Activated CD4-positive, alpha-beta T cell treated with anti-CD3 and anti-CD28 coated beads for 1 hour (primary cell): ENCODE measurements at places on chromosomes 7 and 10.

GRCh38 chr7:159218607-159219006 is 73.9 kb upstream of the VIPR2 start:
- no peak for DNase-seq

- DNase-seq = no peak
These were observed 789 bp downstream of the TCF7L2 start for GRCh38 chr10:112950714-112951358.

DNA sequence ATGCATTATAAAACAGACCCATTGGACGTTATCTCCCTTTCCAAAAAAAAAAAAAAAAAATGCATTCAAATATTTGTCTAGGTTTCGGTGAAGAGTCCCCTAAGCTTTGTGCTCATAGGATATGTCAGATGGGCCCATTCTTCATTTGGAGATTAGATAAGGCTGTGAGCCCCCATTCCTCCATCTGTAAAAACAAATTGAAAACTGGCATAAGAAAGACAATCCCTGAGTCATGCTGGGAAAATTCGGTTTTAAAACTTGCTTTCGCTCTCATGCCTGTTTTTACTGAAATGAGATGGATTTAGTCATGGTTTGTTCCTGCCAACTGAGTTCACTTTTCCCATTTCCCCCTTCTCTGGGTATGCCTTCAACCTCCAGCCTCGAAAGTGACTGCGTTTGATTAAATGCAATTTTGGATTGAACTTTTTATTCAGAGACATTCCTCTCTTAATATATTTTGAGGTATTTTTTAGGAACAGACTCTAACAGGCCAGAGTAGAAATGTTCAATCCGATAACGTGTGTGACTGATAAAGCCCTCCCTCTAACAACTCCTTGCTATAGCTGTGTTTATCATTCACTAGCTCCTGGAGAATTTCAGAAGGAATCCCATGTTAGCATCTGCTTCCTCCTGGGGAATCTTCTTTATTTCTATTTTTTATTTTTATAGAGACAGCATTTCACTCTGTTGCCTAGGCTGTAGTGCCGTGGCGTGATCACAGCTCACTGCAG is 190.9 kb upstream of the LYZL2 start:
- DNase-seq = no peak

- DNase-seq = no peak
These were observed 38.2 kb downstream of the HTRA1 start for GRCh38 chr10:122499491-122499941.

GRCh38 chr10:43963793-43964425 is 315.2 kb upstream of the ZNF32 start:
- no peak for DNase-seq

DNA sequence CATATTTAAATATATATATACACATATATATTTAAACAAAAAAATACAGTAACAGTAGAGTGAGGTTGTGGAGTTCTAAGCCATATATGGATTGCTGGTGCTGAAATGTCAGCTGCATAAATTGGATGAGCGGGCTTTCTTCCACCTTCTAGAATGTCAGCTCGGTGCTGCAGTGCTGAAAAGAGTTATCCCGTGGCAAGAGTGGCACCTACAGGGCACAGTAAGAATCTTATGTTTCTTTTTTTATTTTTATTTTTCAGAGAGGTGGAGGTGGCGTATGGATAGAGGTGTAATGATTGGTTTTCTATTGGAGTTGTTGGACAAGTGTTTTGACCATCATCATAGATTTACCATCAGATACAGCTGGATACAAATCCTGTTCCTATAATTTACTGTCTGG is 86.2 kb upstream of the DYNC1I1 start:
- no peak for DNase-seq

GRCh38 chr10:78179886-78180705 is 146.4 kb downstream of the RPS24 start:
- no peak for DNase-seq

- no peak for DNase-seq
These were observed 168.3 kb upstream of the SP8 start for GRCh38 chr7:20954711-20955619.

GRCh38 chr10:127854769-127855590 is 37.8 kb downstream of the CLRN3 start:
- DNase-seq = no peak

DNA sequence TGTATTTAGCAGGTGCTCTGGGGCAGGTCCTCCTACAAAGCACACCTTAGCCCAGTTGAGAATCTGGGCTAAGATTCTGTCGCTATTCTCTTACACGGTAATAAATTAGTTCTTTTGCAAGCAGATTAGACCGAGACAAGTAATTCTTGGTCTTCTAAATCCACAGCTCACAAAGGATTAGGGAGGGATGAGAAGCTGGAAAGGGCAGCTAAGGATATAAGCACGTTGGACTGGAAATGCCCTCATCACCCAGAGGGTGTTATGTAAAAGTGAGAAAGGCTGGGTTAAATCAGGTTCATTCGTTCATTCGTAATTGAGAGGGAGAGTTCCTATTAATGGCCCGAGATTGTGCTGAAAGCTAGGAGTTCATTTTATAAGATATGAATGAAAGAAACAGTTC is 41.8 kb downstream of the PFKFB3 start:
- no peak for DNase-seq

DNA sequence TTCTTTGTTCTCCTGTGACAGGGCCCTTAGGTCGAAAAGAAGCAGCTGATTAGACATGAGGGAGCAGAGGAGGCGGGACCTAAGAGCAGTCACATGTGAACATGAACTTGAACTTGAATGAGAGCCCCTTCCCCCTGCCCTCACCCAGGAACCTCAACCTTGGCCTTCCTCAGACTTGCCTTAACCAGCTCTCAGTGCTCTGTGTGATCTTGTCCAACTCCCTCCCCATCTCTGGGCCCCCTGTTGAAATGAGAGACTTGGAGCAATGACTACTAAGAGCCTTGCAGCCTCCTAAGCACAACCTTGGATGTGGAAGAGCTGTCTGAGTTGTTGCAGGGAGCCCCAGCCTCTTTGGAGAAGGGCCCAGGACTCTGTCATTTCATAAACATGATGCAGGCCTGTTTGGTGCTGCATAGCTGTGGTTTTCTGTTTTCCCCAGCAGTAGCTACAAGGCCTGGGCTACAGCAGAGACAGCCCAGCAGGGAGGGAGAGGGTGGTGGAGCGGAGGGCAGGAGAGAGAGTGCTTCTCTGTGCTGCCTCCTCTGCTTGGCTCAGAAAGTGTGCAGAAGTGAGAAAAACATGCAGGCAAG is 123.9 kb upstream of the ZMIZ1 start:
- DNase-seq = no peak

DNA sequence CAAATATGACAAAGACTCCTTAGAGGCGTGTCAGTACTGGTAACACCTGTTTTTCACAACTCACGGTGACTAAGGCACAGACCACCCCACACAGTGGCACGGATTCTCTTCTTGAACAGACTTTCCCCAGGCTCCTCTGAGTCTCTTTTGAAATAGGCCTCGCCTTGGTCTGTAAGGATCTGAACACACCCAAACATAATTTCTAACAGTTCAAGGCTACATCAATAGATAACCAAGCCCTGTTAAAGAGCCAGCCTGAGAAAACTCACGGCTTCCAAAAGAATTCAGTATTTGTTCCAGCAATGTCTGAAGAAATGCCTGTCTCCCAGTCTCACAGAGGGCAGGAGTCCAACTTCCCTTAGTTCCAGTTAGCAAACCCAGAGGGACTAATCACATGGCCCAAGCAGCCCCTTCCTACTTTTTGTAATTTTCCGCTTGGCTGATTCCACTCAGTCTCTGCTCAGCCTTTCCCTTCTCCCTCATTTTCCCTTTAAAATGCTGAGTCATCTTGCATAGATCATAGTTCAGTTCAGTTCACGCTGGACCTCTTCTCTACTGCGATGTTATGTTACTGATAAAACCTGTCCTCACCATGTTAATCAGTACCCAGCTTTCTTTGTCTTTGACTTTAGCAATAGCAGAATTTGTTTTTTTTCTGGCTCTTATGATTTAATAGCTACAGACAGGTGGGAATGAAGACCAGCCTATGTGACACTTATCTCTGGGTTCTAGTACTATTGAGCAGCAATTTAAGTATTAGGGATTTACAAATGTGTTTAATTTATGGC is 22.6 kb upstream of the AKR1C3 start:
- DNase-seq = no peak

DNA sequence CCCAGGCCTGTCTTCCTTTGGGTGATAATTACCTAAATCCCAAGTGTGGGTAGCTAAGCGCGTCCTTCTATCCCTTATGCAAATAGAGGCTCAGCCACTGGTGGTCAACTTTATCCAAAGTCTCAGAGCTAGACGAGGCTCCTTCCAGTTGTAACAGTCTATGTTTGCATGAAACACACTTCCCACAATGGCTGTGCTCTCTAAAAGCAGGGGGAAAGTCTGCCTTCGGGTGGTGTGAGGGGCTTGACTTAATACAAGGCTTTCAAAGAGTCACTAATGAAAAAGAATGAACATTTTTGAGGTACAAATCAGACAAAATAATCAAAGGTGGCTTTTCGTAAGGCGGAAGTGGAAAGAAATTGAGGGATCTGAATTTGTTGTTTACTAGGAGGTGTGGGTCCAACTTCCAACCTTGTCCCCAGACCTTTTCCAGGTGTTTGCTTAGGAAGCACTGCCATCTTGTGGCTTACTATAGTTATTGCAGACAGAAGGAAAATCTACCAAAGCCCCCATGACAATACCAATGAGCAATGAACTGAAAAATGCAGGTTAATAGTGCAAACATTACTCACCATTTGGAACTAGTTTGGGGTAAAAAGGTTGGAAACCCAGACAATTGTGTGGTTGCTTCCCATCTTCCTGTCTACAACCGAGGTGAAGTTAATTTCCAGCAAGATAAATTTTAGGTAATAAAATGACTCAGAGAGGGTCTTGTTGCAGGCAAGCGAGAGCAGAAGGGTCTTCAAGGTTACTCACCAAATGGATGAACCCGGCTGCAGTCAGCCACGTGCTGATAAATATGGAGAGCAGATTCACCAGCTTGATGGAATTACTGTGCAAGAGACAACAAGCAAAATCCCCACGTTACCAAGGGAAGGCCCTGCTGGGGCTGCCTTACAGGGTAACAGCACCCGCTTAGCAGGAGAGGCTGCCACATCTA is 525.7 kb downstream of the KCNMA1 start:
- DNase-seq = no peak

DNA sequence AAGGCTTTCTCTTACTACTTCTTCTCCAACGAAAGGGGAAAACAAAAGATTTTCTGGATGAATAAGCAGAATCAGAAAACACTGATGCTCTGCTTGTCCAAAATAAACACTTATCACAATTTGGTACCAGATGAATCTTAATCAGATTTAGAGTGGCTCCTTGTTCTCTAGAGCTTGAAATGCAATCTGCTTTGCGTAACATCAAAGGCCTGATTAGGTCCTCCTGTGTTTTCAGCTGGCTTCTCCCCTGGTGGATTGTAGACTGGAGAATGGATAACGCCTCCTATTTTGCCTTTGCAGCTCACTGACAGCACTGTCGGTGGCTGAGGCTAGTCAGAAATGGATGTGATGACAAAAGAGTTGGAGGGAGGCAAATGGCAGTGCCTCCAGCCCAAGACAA is 91.2 kb downstream of the FAM13C start:
- DNase-seq = no peak
